ENCODE measurements at places on chromosomes 4 and X.

DNA sequence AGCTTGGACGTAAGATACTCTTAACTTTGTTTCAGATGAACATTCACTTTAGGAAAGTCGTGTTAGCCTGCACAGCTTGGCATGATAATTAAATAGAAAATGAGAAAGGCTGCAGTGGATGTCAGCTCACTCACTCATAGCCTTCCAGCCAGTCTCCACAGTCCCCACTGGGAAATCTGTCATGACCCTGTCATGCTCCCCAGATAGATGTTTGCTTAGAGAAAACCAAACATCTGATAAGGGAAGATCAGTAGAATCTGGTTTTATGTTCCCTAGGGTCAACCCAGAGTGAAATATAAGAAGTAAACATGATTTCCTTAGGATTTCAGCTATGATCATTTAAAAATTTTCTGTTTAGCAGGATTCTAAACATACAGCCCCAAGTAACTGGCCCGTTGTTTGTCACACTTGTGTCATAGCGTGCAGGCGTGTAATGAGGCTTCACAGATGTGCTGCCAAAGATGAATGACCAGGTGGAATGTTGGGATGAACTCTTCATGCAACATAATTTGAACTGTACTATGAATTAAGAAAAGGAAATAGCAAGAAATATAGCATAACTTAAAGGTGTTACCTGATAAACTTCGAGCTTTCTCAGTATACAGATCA lies 180.1 kb downstream of the BANK1 start:
- DNase-seq: no peak

GRCh38 chr4:147050356-147050765 lies 104.7 kb upstream of the TTC29 start:
- no peak for DNase-seq

- DNase-seq: no peak
Measured at GRCh38 chr4:40837094-40837870, 87.5 kb downstream of the NSUN7 start.

GRCh38 chr4:154566639-154567204 lies 3.9 kb downstream of the FGB start:
- no peak for DNase-seq

DNA sequence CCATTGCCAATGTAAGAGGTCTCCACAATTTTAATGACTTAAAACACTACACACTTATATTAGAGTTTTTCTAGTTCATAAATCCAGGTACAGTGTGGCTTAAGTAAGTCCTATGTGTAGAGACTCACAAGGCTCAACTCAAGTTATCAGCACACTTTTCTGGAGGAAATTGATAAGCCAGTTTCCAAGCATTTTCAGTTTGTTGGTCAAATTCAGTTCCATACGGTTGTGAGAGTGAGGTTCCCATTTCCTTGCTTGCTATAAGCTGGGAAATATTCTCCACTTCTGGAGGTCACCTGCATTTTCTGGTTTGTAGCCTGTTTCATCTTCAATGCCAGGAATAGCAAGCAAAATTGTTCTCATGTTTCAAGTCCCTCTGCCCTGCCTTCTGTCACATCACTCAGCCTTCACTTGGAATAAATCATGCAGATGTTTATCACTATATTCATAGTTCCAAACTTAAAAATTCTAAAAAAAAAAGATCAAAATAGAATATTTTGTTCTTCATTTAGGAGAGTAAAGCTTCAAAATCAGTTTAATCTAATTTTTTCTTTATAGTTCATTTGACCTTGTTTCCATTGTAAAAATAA lies 1137.5 kb upstream of the INTU start:
- DNase-seq: no peak

- DNase-seq: peak; percentile 8
Measured at GRCh38 chrX:106608016-106608415, 3.8 kb upstream of the RADX start.

GRCh38 chr4:65089666-65090065 lies 580.6 kb downstream of the EPHA5 start:
- DNase-seq: no peak

- no peak for DNase-seq
Measured at GRCh38 chrX:112085149-112085548, 2.6 kb upstream of the TRPC5 start.

DNA sequence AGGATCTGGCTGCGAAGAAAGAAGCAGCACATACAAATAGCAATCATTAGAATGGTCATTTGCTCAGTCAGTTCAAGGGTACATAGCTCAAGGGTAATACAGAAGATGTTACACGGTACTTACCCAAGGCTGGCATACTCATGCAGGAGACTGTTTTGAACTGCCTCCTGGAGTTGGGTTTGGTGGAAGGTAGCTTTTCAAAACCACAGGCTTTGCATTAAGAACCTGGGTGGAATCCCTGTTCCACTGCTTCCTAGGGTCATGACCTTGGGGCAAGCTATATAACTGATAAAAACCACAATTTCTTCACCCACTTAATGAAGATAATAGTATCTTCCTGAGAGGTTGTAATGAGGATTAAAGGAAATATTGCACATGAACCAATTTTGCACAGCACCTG lies 36.5 kb downstream of the TBC1D9 start:
- no peak for DNase-seq

- DNase-seq: no peak
Measured at GRCh38 chr4:74996996-74997395, 64.1 kb downstream of the PARM1 start.

DNA sequence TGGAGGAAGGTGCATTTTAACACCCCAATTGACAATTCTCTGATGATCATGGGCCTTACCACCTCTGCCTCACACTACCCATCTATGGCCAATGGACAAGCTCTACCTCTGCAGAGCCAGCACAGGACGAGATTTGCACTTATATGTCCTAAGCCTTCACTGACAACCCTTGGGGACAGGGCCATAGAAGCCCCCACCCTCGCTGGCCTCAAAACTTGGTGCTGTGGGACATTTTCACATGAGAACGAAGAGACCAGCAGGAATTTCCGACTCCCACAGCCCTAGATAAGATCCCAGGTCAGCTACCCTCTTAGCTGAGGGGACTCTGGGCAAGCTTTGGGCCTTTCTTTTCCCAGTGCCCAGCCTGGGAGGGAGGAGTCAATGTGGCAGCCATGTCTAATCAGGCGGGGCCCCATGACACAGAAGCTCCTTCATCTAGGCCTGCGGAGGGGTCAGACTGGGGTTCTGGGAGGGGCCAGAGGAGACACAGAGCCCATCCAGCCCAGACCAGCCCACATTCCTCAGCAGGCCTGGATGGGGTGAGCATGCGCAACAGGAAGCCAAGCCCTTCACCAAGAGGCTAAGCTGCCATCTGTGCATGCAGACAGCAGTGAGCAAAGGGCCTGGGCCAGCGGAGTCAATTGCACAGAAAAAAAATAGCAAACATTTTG lies 12.1 kb downstream of the PJA1 start:
- no peak for DNase-seq

Measured in NCI-H187 (cell line).